ENCODE measurements at places on chromosomes 13 and 19. TPM values are rescaled to one million over a fixed set of nuclear protein-coding genes. Genes with fewer than 3 reads are reported as not detected.

- DNase-seq, result no peak
Measured at GRCh38 chr19:16202320-16203255, 4.9 kb downstream of the AP1M1 start.

- DNase-seq, result no peak
Measured at GRCh38 chr19:7742575-7742974, 4.8 kb downstream of the CD209 start.

GRCh38 chr19:48868114-48868886 lies at the start of gene PLEKHA4:
Gene PLEKHA4, minus strand, starts transcription at chr19:48868617. Its CDS starts 997 bp downstream, at chr19:48867620.
- DNase-seq, result peak; percentile 59

DNA sequence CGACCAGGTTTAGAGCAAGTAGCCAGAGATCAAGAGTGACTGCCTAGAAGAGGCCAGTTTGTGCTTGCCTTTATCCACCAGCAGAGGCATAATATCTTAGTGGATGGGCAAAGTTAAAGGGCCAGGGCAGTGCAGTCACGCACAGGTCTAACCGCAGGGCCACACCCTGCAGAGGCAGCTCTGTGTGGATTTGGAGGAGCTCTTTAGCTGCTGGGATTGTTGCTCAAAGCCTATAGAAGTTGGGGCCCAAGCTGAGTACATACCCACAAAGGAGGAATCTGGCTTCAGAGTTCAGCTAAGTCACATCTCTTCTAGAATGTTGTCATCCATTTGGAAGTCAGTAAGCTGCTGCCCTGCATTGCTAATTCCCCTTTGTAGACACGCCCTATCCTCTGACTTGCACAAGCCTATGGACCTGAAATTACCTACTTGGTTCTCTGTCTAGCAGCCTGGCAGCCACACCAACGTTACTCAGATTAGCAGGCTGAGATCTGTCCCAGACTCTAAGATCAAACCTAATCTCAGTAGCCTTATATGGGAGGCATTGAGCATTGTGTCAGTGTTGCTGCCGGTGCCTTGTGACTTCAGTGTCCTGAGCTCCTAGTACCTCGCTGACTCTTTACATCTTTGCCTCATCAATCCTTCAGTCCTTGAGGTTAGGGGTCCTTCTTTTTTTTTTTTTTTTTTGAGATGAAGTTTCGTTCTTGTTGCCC lies 102.9 kb upstream of the STARD13 start:
- peak; percentile 36 for DNase-seq

GRCh38 chr19:33674626-33675367 lies 53.0 kb downstream of the CHST8 start:
- no peak for DNase-seq

DNA sequence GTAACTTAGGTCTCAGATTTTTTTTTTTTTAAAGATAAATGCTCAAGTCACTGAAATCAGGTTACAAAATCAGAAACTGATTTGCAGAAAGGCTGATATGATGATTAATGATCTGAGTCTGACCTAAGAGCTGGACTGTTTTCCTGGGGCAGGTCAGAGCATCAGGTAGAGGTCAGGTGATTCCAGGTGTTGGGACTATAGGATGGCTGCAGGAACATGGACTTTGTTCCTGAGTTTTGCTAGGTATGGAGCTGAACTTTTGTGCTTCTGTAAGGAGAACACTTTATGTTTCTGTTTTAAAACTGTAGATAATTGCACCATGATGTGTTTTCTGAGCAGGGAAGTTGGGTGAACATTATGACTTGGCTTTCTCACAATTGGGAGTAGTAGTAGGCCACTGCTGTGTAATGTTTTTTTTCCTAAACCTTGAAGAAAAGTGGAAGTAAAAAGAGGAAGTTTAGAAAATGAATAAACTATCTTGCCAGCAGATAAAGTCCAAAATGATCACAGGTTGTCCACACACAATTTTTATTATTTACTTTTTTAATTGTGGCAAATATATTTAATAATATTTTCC lies 297.2 kb downstream of the DCT start:
- DNase-seq, result no peak

DNA sequence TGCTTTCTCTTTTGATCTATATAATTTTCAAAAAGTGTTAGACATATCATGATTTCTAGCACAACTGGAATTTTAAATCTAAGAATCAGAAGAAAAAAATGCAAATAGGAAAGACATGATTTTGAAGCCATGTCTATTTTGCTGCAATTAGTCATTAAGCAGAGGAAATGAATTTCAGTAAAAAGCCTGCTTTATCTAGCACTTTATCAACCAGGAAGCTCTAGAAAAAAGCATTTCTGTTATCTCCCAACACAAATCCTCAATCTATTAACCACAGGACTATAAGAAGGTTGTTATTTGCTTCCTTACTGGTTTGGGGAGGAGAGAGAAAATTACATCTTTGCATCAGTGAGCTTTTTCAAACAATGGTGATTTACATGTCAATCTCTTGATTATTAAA lies 716.7 kb downstream of the DIAPH3 start:
- no peak for DNase-seq

Gene MCEMP1
- total RNA-seq, result not detected
